ENCODE measurements at places on chromosomes 12 and 14.
A peak's percentile ranks its signal among the peaks of the same experiment; 100 is the strongest.

- no peak for DNase-seq
These were observed 335.2 kb downstream of the CEP128 start for GRCh38 chr14:80606347-80606772.

GRCh38 chr14:91231446-91231845, 13.1 kb downstream of the GPR68 start:
- DNase-seq = no peak

DNA sequence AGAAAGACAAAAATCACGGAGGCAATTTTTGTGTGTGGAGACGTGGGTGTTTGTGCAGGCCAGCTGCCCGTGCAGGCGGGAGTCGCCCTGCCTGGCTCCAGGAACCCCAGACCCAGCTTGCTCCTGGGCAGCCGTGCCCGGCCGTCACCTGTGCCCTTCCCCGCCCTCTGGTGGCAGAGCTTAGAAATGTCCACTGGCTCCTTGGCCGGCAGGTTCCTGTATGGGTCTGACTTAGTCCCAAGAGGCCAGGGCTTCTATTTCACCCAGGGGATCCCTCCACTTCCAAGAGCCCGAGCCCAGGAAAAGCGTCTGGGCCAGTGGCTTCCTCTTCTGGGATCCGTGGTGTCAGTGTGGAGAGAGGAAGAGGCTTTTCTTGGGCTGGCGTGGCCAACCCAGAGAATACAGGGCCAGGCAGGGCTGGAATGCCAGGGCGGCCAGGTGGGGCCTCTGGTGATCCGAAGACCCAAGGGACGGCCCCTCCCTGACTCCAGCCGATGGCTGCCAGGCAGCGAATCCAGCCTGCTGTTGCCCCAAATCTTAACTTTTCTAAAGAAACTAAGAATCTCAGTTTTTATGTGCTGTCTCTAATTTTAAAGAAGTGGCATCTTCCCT, 120.9 kb downstream of the TMEM132C start:
- DNase-seq = peak; percentile 8

DNA sequence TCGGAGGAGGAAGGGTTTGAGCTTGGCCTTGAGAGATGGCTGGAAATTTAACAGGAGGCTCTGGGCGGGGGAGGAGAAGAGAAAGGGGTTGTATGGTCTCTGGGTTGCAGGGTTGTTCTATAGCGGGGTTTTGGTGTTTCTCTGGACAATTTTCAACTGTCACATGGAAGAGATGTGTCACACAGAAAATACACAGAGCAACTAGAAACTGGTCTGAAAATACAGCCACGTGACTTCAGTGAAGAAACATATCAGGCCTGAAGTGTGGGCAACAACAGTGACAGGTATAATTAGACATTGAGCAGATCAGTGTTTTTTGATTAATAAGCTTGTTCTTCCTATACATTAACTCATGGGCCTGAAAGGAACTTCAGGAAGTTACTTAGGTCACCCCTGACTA, 205.3 kb upstream of the HMGA2 start:
- no peak for DNase-seq

- DNase-seq = no peak
These were observed 211.4 kb upstream of the ABCD2 start for GRCh38 chr12:39830852-39831520.

DNA sequence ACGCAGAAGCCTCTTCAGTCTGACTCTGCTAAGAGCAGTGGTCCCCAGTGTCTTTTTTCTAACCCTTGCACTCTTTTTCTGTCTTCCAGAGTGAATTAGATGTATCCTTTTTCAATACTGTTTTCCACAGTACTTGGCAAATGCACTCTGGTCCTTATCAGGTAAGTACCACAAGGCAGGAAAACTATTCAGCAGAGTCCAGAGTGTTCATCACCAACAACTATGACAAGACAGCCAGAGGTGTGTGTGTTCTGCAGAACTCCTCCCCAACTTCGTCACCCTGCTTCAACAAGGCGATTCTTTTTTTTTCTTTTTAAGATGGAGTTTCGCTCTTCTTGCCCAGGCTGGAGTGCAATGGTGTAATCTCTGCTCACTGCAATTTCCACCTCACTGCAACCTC, 54.3 kb upstream of the STRN3 start:
- DNase-seq = no peak

GRCh38 chr14:103638594-103638993, 9.6 kb downstream of the KLC1 start:
- no peak for DNase-seq

- DNase-seq = no peak
These were observed 7.9 kb downstream of the DICER1 start for GRCh38 chr14:95149441-95149840.

DNA sequence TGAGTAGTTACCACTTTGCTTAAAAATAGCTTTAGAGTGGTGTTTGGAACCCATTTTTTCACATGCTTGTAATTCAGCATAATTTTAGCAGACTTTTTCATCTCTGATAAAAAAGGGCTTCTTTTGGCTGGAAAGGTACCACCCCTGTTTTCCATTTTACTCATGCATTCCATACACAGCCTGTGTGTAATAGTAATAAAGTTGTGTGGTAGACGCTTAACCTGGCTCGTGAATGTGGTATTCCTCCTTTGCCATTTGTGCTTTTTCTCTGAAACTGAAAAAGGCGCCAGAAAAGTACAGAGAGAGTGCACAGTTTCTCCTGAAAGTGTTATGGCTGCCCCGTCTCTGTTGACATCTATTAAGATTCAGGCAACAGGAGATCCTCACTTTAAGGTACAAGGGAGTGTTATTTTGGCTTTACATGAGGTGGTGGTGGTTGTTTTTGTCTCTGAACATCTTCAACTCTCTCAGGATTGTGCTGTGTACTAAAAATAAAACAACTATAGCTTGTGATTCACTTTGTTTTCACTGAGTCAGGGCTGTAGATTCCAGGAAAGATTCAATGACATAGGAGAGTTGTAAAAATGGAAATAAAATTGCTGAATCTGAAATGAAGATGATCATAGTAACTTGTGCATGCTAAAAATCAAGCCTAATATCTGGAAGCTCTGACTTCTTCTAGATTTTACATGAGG, 45.6 kb upstream of the MIS18BP1 start:
- no peak for DNase-seq

DNA sequence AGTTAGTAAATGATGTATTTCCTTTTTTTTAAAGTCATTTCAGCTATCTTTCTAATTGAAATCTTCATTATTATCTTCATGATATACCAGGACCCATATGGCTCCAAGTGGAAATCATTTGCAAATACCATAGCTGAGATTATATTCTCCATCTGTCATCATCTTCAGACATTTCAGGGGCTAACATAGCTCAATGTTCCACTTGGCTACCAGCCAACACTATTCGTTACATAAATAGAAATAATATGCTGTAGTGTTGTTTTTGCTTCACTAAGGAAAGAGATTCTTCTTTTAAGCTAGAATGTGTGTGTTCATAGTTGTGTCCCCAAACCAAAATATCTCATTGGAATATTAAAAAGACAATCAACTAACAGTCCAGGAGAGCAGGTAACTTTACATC, 225.1 kb downstream of the DIO2 start:
- no peak for DNase-seq

DNA sequence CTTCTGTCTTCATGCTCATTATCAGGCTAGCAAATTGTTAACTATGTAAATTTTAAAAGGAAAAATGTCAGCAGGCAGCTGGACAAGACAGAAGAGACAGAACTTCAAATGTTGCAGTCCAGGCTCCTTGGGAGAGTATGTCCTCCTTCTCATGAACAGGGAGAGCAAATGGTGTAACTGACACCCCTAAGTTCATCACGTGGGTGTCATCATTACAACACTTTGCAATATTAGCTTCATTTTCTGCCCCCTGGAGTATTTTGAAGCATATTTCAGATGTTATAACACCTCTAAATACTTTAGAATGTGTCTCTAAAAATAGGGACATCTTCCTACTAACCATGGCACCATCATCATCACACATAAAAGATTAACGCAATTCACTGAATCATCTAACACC, 62.1 kb downstream of the ZNF664 start:
- DNase-seq = no peak

DNA sequence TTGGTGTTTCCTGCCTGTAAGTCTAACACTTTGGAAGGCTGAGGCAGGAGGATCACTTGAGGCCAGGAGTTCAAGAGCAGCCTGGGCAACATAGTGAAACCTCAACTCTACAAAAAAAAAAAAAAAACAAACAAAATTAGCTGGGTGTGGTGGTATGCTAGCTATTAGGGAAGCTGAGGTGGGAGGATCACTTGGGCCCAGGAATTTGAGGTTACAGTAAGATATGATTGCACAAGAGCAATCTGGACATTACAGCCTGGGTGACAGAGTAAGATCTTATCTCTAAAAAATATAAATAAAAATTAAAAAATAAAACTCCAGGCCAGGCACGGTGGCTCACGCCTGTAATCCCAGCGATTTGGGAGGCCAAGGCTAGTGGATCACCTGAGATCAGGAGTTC, 39.8 kb upstream of the CMKLR1 start:
- DNase-seq = no peak

GRCh38 chr14:104001003-104001402, 58.7 kb upstream of the RD3L start:
- DNase-seq = no peak

DNA sequence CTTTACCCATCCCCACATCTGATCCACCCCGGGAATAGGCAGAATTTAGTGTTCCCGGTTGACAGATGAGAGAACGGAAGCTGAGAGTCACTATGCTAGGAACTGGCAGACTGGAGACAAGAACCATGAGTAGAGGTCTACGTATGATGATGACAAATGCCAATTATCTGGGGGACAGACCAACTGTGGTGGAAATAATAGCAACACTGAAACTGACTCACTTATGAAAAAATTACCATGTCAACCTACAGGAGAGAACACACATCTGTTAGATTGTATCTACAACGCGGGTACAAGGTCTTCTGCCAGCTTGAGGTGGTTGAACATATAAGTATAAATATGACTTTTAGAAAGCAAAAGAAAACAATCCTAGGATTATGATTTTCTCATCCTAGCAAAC, 15.4 kb upstream of the SELPLG start:
- DNase-seq = no peak

DNA sequence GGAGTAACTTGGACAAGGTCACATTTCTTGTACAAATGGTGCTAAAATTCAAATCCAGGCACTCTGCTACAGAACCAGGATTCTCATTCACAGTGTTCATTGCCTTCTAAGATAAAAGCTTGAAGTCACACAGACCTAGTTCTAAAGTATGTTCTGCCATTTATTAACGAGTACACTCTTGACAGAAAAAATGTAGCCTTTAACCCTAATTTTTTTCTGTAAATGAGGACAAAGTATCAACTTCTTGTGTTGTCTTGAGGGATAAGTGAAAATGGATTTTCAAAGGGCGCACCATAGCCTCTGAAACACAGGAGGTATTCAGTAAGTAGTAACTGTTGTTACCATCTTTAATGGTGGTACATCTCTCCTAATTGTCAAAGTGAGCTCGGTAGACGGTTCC, 379.8 kb upstream of the FLRT2 start:
- no peak for DNase-seq

DNA sequence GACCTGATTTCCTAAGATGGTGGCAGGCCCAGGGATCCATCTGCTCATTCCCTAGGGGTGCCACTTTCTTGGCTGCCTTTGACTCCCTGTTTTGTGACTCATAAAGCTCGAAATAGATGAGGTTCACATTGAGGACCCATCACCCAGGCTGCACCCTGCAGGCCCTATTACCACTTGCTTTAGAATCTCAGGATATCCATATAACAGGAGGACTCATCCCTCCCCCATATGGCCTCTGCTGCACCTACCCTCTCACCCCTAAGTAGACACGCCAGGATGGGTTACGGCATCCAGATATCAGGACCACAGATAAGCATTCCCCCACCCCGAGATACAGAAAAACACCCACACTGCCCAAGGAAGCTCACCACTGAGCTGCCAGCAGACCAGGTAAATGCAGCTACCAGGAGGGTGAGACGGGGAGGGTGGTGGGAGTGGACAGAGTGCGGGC, 155.7 kb downstream of the DPF3 start:
- DNase-seq = no peak

GRCh38 chr14:74478996-74479635, 14.0 kb downstream of the NPC2 start:
- DNase-seq = no peak

- no peak for DNase-seq
These were observed 23.5 kb upstream of the PTPRB start for GRCh38 chr12:70660620-70661219.

DNA sequence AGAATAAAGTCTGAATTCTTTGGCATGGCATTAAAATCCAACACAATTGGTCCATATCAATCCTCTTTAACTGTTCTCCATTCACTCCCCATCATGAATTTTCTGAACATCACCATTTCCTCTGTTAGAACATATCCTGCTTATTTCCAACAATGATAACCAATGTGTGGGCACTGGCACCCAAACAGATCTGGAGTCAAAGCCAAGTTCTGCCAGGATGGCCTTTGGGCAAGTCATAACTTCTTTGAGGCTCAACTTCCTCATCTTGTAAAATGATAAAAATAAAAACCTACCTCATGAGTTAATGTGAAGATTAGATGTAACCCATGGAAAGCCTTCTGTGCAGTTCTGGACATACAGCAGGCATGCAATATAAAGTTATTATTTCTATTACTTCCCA, 12.5 kb downstream of the PAWR start:
- no peak for DNase-seq

DNA sequence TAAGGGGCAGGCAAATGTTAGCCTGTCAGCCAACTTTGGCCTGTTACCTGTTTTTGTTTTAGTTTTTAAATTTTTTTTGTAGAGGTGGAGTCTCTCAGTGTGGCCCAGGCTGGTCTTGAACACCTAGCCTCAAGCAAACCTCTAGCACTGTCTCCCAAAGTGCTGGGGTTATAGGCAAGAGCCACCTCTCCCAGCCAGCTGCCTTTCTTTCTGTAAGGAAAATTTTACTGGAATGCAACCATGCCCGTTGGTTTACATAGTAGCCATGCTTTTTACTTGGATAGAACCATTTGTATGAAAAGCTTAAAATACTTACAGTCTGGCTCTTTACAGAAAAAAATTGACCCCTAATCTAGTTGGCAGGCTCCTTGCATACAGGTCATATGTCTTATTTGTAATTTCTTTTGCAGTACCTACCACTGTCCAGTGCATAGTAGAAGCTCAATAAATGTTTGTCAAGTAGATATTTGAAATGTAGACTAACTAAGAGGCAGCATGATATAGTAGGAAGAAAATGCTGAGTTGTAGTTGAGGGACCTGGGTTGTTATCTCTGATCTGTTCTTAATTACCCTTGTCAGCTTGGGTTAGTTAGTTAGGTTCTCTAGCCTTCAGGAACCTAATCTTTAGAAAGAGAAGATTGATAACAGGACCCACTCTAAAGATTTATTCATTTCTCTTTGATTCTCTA, 4.7 kb downstream of the MDM2 start:
- no peak for DNase-seq

DNA sequence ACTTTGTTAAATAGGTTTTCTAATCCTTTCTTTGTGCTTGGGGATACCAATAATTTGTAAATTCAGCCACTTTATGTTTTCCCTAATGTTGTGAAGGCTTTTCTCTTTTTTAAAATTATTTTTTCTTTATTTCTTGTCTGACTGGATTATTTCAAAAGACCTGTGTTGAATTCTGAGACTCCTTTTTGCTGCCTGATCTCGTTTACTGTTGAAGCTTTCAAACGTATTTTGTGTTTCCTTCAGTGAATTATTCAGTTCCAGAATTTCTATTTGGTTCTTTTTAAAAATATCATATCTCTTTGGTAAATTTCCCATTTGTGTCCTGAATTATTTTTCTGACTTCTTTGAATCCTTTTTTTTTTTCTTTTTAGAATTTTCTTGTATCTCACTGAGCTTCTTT, 241.6 kb downstream of the LRIG3 start:
- DNase-seq = no peak

All from stimulated activated CD8-positive, alpha-beta memory T cell treated with anti-CD3 and anti-CD28 coated beads, Interleukin-2, amount 100 ng/mL, for 48 hours (primary cell).